Endodermal cell (in vitro differentiated cells): ENCODE measurements at places on chromosomes 12 and 14. TPM values are rescaled to one million over a fixed set of nuclear protein-coding genes. Genes with fewer than 3 reads are reported as not detected.
A peak's percentile ranks its signal among the peaks of the same experiment; 100 is the strongest.

GRCh38 chr12:31474751-31475150 is 116.2 kb downstream of the DENND5B start:
- no peak overlapping the region for H3K27ac ChIP-seq
- H3K4me3 ChIP-seq = no peak overlapping the region
- H3K36me3 ChIP-seq = no peaks in the 10 kb centered on the region
- DNase-seq = no peak

- no peaks in the 10 kb centered on the region for H3K27me3 ChIP-seq
- H3K36me3 ChIP-seq = no peaks in the 10 kb centered on the region
- H3K27ac ChIP-seq = no peak overlapping the region
- no peak overlapping the region for H3K4me3 ChIP-seq
- H3K4me1 ChIP-seq = no peaks in the 10 kb centered on the region
- DNase-seq = no peak
Observed at GRCh38 chr12:78248321-78248720, 417.6 kb downstream of the NAV3 start.

Gene RNASE8
- total RNA-seq = not detected in 2 replicates

GRCh38 chr12:132025526-132025925 is 75.8 kb downstream of the EP400 start:
- no peaks in the 10 kb centered on the region for H3K27me3 ChIP-seq
- H3K36me3 ChIP-seq = peaks cover 84% of the 10 kb centered on the region
- H3K27ac ChIP-seq = no peak overlapping the region
- no peak overlapping the region for H3K4me3 ChIP-seq

- peaks cover 19% of the 10 kb centered on the region for H3K27me3 ChIP-seq
- no peak overlapping the region for H3K27ac ChIP-seq
- H3K4me1 ChIP-seq = no peaks in the 10 kb centered on the region
- no peak overlapping the region for H3K4me3 ChIP-seq
Observed at GRCh38 chr14:103089386-103090335, 4.9 kb upstream of the EXOC3L4 start.

Gene SERPINA5
- total RNA-seq = 1.5 and 1.6 TPM in 2 replicates

DNA sequence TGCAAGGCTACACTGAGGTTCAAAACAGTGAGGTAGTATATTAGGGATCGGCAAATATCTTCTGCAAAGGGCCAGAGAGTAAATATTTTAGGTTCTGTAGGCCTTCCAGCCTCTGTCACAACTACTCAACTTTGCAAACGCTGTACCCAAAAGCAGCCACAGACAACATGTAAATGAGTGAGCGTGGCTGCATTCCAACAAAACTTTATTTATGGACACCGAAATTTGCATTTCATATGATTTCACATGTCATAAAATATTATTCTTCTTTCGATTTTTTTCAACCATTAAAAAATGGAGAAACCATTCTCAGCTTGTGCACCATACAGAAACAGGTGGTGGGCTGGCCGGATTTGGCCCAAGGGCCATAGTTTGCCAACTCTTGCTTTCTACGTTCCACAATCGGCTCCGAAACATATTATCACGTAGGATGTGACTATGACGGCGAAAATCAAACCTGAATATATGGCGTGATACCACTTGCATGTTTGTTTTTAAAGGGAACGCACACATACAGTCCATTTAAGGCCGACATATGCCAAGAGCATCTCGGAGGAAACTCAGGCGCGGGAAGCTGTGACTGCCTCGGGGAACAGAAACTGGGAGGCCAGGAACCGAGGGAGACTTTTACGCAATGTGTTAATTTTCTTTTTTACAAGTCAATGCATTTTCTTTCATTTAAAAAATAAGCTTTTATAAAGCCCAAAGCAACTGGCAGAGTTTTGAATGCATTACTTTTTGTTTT is 7.1 kb downstream of the NCOR2 start:
- H3K36me3 ChIP-seq = no peaks in the 10 kb centered on the region
- H3K27ac ChIP-seq = no peak overlapping the region
- no peaks in the 10 kb centered on the region for H3K27me3 ChIP-seq
- DNase-seq = no peak
- peaks cover 3% of the 10 kb centered on the region for H3K4me1 ChIP-seq

Gene KCNH3
- 1.00 to 1.9 TPM (median 1.6 TPM) in 3 replicates for total RNA-seq

GRCh38 chr14:71620401-71620800 is 311.8 kb upstream of the RGS6 start:
- no peaks in the 10 kb centered on the region for H3K27me3 ChIP-seq
- H3K27ac ChIP-seq = no peak overlapping the region
- DNase-seq = no peak
- peaks cover 39% of the 10 kb centered on the region for H3K36me3 ChIP-seq
- peaks cover 14% of the 10 kb centered on the region for H3K4me1 ChIP-seq
- H3K4me3 ChIP-seq = no peak overlapping the region

DNA sequence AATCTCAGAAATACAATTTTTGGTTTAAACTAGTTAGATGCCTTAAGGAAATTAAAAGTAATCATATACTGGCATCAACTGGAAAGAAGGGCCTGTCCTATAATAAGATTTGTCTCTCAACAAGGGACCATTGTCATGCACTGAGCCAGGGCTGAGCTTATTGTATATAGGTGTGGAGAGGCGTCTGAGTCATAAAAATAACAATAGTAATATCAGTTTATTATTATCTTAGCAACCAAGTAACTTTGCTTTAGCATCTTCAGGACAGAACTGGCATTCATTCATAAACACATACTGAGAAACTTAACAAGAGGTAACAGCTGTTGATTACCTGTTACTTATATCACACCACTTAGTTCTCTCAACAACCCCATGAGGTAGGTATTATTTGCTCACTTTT is 7.1 kb downstream of the KRT75 start:
- no peak overlapping the region for H3K4me3 ChIP-seq
- DNase-seq = no peak
- no peaks in the 10 kb centered on the region for H3K36me3 ChIP-seq
- H3K4me1 ChIP-seq = no peaks in the 10 kb centered on the region

Gene PIANP
- 5.1 to 7.1 TPM (median 7.0 TPM) in 3 replicates for total RNA-seq

GRCh38 chr14:96905065-96905464 is 107.9 kb downstream of the VRK1 start:
- H3K27ac ChIP-seq = no peak overlapping the region
- no peaks in the 10 kb centered on the region for H3K36me3 ChIP-seq
- H3K4me3 ChIP-seq = no peak overlapping the region
- DNase-seq = no peak
- H3K4me1 ChIP-seq = no peaks in the 10 kb centered on the region

Gene MYL6B
- total RNA-seq = 153 and 166 TPM in 2 replicates

Gene MIA2
- 15.9 and 16.8 TPM in 2 replicates for total RNA-seq

DNA sequence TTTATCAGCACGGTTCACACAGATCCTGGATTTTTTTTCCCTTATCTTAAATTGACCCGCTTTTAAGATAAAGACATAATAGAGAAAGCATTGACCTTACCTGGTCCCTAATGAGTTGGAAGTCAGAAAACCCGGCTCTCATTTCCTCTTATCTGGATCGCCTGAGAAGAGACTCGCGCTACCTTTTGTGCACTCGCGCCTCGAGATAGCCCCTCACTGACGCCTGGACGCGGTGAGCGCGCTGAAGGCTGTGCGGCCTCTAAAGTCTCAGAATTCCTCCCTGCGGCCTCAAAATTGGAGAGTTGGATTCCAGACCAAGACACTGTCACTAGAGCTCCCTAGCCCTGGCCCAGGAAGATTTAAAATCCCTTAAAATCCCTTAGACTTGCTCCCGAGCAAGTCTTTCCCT is 7.0 kb downstream of the NKX2-1 start:
- peak; percentile 77 for DNase-seq
- no peak overlapping the region for H3K27ac ChIP-seq
- H3K27me3 ChIP-seq = peaks cover 100% of the 10 kb centered on the region
- H3K4me3 ChIP-seq = peak overlapping the region; percentile 61

Gene SSTR1
- 0.69 to 3.0 TPM (median 0.82 TPM) in 3 replicates for total RNA-seq

- H3K36me3 ChIP-seq = no peaks in the 10 kb centered on the region
- H3K27me3 ChIP-seq = no peaks in the 10 kb centered on the region
- H3K4me3 ChIP-seq = no peak overlapping the region
- no peak for DNase-seq
Observed at GRCh38 chr12:68240975-68241374, 12.4 kb downstream of the IL22 start.

Gene CCDC197
- not detected in 2 replicates for total RNA-seq

GRCh38 chr12:79023784-79024183 is 159.2 kb downstream of the SYT1 start:
- no peak overlapping the region for H3K4me3 ChIP-seq
- H3K36me3 ChIP-seq = no peaks in the 10 kb centered on the region
- H3K27ac ChIP-seq = no peak overlapping the region
- H3K27me3 ChIP-seq = no peaks in the 10 kb centered on the region

DNA sequence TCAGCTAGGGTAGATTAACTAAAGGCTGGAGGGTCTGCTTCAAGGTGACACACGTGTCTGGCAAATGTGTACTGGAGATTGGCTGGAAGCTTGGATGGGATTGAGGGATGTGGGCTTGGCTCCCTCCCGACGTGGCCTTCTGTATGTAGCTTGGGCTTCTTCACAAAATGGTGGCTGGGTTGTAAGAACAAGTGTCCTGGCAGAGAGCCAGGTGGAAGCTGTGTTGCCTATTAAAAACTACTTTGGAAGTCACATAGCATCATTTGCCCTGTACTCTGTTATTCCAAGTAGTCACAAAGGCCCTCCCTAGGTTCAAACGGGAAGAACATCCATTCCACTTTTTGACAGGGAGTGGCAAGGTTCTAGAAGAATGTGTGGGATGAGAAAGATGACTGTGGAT is 174.1 kb upstream of the PRICKLE1 start:
- no peak for DNase-seq
- H3K36me3 ChIP-seq = no peaks in the 10 kb centered on the region
- no peak overlapping the region for H3K27ac ChIP-seq

DNA sequence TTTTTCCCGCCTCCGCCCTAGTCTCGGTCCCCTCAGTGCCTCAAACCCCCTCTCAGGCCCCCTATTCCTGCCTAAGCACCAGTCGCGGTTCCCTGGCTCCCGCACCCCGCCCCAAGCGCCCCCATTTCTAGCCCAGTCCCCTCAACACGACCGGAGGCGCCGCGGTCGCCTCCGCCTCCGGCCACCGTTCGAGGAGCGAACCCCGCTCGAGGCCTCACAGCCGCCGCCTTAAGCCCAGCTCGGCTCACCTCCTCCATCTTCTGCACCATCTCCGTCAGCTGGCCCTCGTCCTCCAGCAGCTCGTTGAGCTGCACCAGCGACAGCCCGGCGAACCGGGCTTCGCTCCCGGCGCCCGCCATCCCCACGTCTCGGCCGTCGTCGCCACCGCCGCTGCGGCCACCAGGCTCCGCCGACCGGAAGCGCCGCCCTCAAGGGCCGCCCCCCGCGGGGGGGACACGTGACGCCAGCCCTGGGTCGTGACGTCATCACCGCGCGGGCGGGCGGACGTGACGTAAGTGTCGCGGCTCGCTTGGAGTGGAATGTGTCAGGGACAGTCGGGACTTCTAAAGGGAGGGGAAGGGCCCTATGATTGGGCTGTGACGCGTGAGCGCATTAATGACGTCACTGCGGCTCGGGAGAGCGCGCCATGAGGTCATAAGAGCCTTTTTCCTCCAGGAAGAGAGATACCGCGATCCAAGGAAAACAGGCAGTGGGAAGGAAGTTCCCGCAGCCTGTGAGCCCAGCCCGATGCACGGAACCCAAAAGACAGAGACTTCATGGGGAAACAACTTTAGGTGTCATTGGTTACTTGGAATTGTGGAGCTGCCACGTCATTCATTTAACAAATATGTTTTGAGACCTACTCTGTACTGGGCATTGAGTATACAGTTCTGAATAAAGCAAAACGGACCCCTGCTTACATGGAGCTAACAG is at the start of gene VPS37B:
VPS37B (minus strand) TSS at position 421 of the 933 bp plus-strand sequence; CDS start at position 359, 62 bp downstream.
- no peaks in the 10 kb centered on the region for H3K36me3 ChIP-seq
- H3K4me3 ChIP-seq = peak within 1 kb of the TSS; percentile 89
- H3K27me3 ChIP-seq = peaks cover 5% of the 10 kb centered on the region
- peak within 1 kb of the TSS; percentile 19 for H3K27ac ChIP-seq
- peaks cover 8% of the 10 kb centered on the region for H3K4me1 ChIP-seq

GRCh38 chr12:230925-231671 is 17.1 kb upstream of the SLC6A12 start:
- no peak overlapping the region for H3K4me3 ChIP-seq
- H3K36me3 ChIP-seq = no peaks in the 10 kb centered on the region
- H3K4me1 ChIP-seq = no peaks in the 10 kb centered on the region
- H3K27ac ChIP-seq = no peak overlapping the region
- no peaks in the 10 kb centered on the region for H3K27me3 ChIP-seq

DNA sequence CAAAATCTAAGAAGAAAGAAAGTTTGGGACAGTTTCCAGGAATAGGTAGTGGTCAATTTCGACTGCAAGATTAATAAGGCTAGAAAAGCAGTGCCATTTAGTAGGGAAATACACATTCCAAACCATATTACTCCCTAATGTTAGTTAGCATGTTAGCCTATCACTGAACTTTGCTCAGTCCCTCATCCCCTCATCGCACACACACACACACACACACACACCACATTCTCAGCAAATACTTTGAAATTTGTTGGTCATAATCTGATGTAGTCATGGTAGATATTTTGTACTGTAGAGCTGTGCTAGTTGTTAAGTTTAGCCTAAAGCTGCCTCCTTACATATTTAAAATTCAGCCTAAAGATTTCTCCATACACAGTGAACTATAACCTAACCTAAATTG is 64.0 kb downstream of the MYF5 start:
- no peak for DNase-seq
- peak overlapping the region; percentile 66 for H3K4me3 ChIP-seq
- H3K27me3 ChIP-seq = no peaks in the 10 kb centered on the region
- no peak overlapping the region for H3K27ac ChIP-seq
- H3K36me3 ChIP-seq = peaks cover 39% of the 10 kb centered on the region

- no peak for DNase-seq
- H3K27ac ChIP-seq = no peak overlapping the region
- H3K27me3 ChIP-seq = no peaks in the 10 kb centered on the region
- no peak overlapping the region for H3K4me3 ChIP-seq
- H3K36me3 ChIP-seq = no peaks in the 10 kb centered on the region
Observed at GRCh38 chr12:58046271-58046670, 104.9 kb downstream of the ATP23 start.

DNA sequence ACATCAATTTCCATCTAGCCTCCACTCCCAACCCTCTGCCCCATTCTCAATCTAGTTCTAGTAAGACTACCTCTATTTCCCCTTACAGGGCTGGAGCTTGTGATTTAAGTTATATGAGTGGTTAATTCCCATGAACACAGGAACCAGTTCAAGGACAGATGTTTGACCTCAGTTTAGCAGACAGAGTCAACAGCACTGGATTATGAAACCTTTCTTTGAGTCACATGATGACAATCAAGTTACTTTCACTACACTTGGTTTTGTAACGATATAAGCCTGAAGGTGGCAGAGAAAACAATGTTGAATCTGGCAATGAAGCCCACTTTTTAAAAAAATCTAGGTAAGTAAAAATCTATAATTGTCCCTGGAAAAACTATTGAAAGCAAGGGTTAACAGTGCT is 1646.2 kb upstream of the FLRT2 start:
- no peak for DNase-seq
- H3K27ac ChIP-seq = no peak overlapping the region
- H3K27me3 ChIP-seq = no peaks in the 10 kb centered on the region

DNA sequence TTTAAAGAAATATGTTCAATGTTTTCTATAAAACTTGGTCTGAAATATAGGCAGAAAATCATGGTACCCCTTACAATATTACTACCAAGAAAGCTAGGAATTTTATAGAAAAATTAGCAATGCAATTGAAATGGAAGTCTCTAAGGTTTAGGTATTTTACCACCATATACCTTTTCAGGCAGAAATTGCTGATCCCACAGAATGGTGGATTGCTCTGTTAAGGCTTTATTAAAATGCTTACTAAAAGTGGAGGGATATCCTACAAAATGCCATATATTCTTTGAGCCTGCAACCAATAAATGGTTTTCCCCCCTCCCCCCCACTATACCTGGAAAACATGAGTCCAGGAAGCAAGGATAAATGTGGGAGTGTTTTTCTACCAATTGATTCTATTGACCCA is 718.1 kb upstream of the NOVA1 start:
- H3K27ac ChIP-seq = no peak overlapping the region
- H3K27me3 ChIP-seq = no peaks in the 10 kb centered on the region
- H3K4me3 ChIP-seq = no peak overlapping the region
- DNase-seq = no peak
- H3K4me1 ChIP-seq = no peaks in the 10 kb centered on the region
